ENCODE measurements at places on chromosomes 1 and 21.

DNA sequence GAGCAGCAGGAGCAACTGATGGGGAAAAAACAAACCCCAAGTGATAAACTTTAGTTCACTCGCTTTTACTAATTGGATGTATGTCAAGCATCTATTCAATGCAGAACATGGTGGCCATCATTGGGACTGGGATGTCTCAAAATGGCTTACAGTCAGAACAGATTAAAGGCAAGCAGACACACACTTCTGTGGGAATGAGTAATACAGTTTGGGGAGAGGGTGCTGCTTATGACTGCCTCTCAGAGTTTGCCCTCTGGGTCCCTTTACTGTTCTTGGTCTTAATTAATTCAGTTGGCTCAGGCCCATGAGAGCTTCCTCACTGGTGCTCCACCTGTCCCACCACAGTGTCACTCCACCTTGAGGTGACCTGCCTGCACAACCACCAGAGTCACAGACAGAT, 119.5 kb downstream of the TBX19 start:
- DNase-seq = no peak

- DNase-seq = peak; percentile 43
Observed at GRCh38 chr21:16079830-16080229, 350.0 kb downstream of the USP25 start.

- DNase-seq = no peak
Observed at GRCh38 chr1:90710579-90711536, 6.2 kb downstream of the BARHL2 start.

DNA sequence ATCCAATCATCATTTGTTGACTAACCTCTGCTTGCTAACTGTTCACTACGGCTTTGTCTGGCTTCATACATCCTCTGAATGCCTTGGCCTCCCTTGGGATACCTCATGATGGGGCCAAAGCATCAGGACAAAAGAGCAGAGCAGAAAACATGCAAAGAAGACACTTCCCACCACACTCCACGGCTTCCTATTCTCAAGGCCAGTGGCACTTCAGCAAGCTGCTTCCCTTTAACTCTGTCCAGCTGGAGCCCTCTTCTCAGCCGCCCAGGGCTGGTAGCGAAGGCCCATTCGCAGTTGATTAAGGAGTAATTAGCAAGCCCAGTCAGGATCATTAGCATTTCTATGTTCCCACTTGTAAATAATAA, 224.3 kb upstream of the FGGY start:
- no peak for DNase-seq

DNA sequence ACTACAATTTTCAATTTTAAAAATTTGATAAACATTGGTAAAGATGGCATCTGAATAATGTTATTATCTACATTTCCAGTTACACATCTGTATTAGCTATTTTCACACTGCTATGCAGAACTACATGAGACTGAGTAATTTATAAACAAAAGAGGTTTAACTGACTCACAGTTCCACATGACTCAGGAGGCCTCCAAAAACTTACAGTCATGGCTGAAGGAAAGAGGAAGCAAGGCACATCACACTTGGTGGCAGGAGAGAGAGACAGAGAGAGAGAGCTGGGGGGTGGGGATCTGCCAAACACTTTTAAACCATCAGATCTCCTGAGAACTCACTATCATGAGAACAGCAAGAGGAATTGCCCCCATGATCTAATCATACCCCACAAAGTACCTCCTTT, 850.0 kb downstream of the LTN1 start:
- peak; percentile 79 for DNase-seq

- DNase-seq = no peak
Observed at GRCh38 chr1:2966449-2967328, 54.6 kb upstream of the ACTRT2 start.

DNA sequence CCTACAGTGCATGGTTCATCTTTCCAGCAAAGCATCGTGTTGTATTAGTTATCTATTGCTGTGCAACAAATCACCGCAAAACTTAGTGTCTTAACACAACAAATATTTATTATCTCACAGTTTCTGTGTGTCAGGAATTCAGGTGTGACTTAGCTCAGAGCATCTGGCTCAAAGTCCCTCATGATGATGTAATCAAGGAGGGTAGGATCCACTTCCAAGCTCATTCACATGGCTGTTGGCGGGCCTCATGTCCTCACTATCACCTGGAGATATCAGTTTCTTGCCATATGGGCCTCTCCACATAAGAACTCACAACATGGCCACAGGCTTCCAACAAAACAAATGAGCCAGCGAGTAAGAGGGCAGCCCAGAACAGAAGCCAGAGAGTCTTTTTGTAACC, 135.6 kb upstream of the GJB5 start:
- DNase-seq = no peak

- no peak for DNase-seq
Observed at GRCh38 chr21:41605178-41605933, 97.4 kb upstream of the TMPRSS2 start.

DNA sequence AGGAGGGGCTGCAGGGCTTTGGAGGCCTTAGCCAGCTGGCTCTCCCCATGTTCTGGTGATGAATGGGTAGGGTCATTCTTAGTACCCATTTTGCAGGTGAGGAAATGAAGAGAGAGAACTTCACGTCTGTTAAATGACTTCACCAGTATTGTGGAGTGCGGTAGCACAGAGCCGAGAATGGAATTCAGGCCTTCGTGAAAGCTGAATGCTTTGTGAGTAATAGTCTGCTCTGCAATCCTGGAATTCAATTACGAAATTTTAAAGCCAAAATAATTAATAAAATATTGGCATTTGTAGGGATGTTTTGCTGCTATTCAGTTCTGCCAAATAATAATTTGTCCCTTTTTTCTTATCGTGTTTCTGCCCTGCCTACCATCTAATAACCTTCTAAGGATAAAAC, 197.7 kb downstream of the GREM2 start:
- DNase-seq = peak; percentile 77

- no peak for DNase-seq
Observed at GRCh38 chr1:198793714-198794113, 154.9 kb downstream of the PTPRC start.

DNA sequence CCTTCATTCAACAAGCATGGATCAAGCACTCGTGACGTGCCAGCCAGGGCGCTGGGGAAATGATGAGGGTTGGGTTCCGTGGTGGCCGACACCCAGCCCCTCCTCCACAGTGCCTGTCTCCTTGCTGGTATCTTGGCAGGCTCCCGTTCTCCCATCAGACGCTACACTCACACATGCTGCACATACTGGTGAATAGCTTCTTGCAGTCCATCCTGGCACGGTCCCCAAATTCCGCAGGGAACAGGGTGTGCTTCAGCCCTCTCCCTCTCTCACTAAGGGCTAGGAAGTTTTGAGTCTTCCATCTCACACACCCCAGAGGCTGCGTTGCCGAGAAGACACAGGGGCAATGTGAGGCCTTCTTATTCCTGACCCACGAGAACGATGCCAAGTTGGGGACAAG, 10.1 kb upstream of the MEF2D start:
- DNase-seq = peak; percentile 85

GRCh38 chr1:212433577-212434462, 1.1 kb downstream of the NENF start:
- DNase-seq = no peak

- no peak for DNase-seq
Observed at GRCh38 chr21:34192646-34193285, 119.4 kb downstream of the MRPS6 start.

GRCh38 chr1:203185585-203185984, 919 bp downstream of the CHI3L1 start:
- no peak for DNase-seq

- DNase-seq = no peak
Observed at GRCh38 chr21:26064506-26064905, 106.1 kb downstream of the APP start.

DNA sequence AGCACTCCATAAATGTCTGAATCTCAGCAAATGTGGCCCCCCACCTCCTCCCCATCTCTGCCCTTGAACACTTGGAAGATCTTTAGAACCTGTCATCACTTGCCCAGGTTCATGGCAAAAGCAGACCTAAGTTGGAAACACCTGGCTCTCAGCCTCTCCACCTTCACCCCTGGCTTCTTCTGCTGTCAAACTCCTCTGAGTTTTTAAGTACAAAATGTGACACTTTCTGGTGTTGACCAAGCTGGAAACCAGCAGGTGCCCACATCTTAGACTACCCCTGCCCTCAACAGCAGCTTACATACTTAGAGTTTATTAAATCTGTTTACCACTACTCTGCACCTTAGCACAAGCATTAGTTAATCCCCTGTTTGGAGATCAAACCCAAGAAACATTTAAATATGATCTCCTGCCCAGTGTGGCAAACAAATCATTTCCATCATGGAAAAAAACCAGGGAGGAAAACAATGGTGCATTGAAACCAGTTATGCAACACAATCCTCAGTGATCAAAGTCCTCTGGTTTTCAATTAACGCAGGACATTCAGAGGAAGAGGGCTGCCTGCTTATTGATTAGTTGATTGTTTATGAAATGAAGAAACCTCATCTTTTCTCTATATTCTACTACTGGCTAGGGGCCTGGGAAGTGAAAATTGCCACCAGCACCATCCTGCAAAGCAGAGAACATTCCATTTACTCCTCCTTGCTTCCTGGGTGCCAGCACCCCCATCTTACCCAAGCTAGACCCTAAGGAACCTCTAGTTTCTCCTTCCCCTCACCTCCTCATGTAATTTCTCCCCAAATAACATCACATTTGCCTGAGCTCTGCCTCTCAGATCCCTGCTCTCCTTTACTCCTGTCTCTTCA, 139.4 kb upstream of the RAB4A start:
- no peak for DNase-seq

- DNase-seq = no peak
Observed at GRCh38 chr21:42465008-42465802, 30.8 kb downstream of the RSPH1 start.

DNA sequence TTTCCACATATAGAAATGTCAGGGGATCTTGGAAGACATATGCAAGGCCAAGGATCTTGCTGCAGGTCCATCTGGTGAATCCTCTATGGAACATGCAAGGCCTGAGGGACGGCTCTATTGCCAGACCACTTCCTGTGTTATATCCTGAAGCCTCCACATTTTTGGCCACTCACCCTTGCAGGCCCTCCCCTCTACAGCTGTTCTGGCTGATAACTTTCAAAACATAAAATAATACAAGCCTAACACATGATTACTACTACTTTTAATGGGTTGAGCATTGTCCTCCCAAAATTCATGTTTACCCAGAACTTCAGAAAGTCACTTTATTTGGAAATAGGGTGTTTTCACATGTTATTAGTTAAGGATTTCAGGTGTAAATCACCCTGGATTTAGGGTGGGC, 18.5 kb upstream of the LYPLAL1 start:
- no peak for DNase-seq

GRCh38 chr1:1924386-1924785, 5.3 kb upstream of the TMEM52 start:
- no peak for DNase-seq

DNA sequence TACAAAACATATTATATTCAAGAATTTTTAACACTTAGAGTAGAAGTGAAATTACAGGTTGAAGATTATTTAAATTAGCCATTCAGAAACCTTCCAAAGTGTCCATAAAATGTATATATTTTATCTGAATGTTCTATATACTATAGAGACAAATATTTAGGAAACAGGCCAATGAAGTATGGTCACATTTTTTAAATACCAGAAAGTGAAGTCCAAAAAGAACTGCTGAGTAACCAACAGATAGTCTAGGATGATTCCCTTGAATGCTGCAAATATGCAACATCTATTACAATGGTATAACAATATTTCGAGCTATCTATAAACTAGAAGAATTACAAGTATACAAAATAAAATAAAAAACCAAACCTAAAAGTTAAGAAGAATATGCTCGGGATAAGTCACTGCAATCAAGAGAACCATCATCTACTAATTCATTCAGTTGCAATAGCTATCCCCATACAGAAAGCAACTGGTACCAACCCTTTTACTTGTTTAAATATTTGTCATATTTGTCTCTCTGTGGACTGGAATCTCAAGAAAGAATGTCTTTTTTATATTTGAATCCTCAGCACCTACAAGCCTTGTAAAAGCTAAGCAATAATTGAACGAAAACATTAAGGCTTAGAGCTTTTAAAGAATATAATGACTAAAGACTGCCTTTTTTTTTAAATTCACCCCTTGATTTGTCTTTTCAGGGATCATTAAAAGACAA, 8.1 kb downstream of the ODF2L start:
- DNase-seq = no peak

GRCh38 chr1:22416555-22417454, 34.8 kb upstream of the ZBTB40 start:
- peak; percentile 52 for DNase-seq

DNA sequence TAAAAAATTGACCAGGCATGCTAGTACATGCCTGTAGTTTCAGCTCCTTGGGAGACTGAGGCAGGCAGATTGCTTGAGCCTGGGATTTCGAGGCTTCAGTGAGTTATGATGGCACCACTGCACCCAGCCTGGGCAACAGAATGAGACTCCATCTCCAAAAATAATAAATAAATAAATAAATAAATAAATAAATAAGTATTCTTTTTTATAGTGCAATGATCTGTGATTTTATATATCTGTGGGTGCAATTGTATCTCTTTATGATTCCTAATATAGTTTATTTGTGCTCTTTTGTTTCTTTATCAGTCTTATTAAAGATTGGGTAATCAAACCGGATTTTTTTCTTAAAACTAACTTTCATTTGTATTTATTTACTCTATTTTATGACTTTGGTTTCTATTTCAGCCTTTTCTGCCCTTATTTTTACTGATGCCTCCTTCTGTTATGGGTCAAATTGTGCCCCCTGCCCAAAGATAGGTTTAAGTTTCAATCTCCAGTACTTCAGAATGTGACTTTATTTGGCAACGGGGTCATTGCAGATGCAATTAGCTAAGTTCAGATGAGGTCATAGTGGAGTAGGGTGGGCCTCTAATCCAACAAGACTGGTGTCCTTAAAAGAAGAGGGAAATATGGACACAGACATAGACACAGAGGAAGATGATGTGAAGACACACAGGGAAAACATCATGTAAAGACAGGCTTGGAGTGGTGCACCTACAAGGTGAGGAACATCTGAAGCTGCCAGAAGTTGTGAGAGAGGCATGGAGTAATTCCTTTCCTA, 74.9 kb upstream of the CDC42BPA start:
- DNase-seq = no peak

- no peak for DNase-seq
Observed at GRCh38 chr1:8554956-8555534, 237.1 kb downstream of the SLC45A1 start.

GRCh38 chr1:25971066-25971810, 26.6 kb downstream of the PAFAH2 start:
- DNase-seq = no peak

DNA sequence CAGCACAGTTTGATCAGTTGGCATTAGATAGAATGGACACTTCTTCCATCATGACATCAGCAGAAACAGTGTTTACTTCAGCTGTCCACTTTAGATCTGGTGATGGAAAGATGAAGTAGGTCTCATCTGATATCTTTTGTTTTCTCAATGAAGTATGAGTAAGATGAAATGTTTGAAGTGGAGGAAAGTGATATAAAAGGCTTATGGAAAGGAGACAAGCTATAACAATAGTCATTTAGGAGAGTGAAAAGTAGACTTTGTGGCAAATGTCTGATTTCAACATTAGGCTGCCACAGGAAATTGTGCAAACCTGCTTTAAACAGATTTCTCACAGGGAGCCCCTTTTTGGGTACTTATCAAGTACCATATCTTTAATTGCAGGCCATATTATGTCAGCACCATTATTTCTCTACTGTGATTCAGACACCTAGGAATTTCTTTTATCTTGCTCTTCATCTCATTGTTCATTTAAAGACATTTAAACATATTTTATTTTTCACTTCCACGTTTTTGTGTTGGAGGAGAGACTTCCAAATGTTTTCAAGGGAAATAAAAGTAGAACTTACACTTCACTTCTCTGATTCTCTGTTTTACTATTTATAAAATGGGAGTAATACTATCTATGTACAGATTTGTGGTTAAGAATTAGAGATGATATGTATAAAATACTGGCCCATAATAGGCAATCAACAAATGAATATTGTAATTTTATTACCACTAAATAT, 18.1 kb downstream of the PDC start:
- peak; percentile 17 for DNase-seq
